ENCODE measurements at places on chromosomes 7 and 10.

GRCh38 chr10:132845780-132846595 lies 60.0 kb upstream of the NKX6-2 start:
- DNase-seq, result no peak

GRCh38 chr10:12941966-12942365 lies 59.5 kb downstream of the CCDC3 start:
- no peak for DNase-seq

DNA sequence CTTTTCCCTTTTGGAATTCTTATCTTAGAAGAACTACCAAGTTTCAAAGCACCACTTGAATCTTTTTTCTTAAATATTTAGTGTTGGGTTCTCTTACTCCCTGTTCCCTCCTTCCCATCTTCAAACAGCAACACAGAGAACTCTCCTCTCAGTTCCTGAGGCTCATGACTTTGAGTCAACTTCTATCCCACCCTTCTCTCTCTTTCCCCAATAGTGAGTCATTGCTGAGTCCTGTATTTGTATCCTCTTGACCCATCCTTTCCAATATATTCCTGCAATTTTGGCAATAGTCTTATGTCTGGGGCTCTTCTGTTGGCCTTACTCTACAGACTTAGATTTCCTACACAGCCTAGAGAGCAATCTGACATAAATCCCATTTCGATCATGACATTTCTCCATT lies 20.8 kb upstream of the JCAD start:
- no peak for DNase-seq

DNA sequence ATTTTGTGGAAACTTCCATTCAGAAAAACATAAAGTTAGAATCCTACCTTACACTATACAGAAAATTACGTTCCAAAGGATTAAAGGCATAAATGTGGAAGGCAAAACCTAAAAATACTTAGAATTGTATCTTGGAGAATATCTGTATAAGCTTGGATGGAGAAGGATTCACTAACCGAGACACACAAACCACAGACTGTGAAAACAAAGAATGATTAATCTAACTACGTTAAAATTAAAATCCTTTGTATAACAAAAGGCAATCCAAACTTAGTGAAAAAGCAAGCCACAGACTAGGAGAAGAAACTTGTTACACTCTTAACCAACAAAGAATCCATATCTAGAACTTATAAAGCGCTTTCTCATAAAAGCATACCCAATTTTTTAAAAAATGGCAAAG lies 678.8 kb downstream of the INHBA start:
- DNase-seq, result no peak

- DNase-seq, result no peak
Measured at GRCh38 chr7:142787783-142788182, 17.0 kb downstream of the PRSS2 start.

DNA sequence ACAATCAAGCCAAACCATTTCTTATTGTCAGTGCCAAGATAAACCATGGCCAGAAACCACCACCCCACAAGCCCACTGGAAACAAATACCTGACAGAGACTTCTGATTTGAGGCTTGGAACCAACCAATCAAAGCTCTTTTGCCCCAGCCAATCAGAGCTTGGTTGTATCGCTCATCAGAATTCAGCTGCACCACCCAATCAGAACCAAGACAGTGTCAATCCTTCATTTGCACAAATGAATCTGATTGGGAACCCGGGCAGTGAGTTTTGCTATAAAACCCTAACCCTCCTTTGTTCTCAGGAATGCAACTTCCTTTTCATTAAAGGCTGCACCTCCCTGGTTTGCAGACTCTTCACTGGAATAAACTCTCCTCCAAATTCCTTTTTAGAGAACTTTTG lies 87.4 kb downstream of the ELAPOR2 start:
- DNase-seq, result no peak

GRCh38 chr10:62386356-62387320 lies 12.5 kb downstream of the ZNF365 start:
- no peak for DNase-seq

- DNase-seq, result no peak
Measured at GRCh38 chr10:99115703-99116102, 119.9 kb downstream of the HPSE2 start.

DNA sequence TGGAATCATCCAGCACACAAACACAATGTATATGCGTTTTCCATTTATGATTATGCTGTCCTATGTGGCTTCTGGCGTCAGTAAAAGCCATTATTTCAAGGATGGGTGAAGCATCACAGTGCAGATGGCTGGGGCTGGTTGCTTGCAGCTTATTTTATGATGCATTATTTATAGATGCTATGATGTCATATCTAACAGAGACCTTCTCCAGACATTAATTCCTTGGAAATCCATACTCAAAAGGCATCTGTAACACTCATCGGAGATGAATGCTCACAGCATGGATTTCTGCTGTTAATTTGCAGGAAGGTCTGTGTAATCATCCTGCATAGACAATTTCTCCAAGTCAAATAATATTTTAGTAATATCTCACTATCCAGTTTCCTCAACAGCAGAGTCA lies 7.2 kb downstream of the RGS10 start:
- DNase-seq, result no peak

- peak; percentile 31 for DNase-seq
Measured at GRCh38 chr7:70093205-70093904, 495.1 kb downstream of the AUTS2 start.

DNA sequence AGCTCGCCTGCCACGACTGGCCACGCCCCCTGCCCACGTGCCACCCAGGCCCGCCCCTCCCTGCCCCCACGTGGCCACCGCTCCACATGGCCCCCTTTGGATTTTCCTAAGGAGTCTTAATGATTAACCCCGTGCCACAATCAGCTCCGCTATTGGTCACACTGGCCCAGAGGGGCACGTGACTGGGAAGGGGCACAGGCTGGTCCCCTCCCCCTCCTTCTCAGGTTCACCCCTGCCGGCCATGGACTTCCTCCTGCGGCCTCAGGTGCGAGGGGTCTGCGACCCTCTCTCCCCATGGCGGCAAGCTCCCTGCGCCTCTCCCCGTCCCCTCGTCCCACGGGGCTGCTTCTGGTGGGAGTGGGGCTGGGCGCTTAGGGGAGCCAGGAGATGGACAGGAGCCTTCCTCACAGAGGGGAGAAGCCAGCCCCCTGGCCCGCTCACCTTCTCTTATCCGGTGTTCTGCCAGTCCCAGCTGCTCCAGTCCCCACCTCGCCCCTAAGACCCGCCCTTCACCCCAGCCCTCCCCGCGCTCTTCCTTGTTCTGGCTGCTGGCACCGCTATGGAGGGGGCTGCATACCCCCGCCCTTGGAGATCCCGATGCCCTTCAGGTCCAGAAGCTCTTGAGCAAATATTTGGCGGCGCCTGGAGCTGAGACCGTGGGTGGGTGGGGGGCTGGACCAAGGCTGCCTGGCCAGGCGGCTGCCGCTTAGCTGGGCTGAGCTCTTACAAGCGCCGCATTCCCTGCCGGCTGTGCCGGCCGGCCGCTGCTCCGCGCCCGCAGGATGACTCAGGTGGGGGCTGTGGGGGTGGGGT lies 3.2 kb downstream of the SLC4A2 start:
- no peak for DNase-seq

DNA sequence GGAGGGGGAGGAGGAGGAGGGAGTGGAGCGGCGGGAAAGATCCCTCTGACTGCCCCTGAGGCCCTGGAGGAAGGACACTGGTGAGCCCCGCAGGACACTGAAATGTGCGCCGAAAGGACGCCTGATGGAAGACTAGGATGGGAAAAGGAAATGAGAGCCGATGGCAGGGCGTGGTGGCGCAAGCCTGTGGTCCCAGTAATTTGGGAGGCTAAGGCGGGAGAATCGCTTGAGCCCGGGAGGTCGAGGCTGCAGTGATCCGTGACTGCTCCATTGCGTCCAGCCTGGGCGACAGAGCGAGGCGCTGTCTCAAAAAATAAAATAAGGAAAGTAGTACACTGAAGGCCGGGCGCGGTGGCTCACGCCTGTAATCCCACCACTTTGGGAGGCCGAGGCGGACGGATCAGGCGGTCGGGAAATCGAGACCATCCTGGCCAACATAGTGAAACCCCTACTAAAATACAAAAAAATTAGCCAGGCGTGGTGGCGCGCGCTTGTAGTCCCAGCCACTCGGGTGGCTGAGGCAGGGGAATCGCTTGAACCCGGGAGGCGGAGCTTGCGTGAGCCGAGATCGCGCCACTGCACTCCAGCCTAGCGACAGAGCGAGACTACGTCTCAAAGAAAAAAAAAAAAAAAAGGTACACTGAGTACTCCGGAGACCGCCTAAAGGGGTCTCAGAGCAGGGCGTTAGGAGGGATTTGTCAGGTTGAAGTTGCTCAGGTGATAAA lies 561 bp upstream of the HNRNPF start:
- no peak for DNase-seq

GRCh38 chr7:2446676-2447075 lies 29.5 kb downstream of the GRIFIN start:
- no peak for DNase-seq

DNA sequence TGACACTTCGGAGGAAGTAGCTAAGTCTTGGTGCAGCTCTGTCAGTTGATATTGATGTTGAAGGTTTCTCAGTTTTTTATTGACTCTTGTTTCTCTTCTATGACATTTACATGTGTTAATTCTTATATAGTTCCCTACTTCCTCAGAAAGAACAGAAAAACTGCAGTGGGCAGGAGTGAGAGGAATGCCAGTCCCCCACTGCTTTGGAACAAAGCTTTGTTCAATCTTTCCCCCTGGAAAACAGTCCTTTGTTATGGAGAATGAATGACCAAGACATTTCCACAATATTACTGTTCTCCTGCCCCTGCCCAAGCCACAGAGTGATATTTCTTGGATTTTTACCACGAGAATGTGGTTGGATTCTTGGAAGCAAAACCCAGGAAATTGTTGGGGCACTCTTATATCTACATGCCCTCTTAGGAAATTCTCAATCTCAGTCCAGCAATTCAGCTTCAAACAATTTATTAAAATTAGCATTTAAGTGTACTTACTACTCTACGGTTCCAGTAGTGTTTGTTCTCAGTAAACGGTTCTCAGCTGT lies 258.0 kb upstream of the KCND2 start:
- no peak for DNase-seq

- no peak for DNase-seq
Measured at GRCh38 chr10:24929056-24929544, 23.3 kb downstream of the PRTFDC1 start.

DNA sequence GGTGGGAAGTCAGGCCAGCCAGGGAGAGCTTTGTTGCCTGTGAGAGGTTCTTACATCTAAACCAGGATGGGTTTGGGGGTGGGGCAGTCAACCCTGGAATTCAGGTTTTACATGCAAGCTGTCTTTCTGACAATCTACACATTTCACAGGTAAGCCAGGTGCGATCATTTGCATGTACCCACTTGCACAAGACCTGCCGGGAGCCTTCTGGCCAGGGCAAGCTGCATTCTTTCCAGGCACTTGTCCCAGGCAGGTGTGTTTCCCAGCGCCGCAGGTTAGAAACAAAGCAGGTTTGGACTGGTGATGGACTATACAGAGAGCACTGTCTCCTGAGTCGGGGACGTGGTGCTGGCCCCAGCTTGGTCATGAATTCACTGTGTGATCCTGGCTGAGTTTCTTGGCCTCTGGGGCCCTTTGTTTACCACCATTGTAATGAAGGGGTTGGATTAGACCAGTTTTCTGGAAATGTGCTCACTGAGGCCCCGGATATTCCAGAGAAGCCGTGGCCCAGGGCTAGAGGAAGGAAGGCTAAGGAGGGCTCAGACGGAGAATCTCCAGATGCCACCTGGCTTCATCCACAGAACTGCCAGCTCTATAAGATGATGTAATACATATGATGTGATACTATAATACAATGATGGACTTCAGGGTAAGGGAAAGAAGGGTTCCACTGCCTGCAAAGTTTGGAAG lies 205.2 kb upstream of the SVIL start:
- DNase-seq, result no peak

- no peak for DNase-seq
Measured at GRCh38 chr7:88151119-88151790, 68.6 kb downstream of the SRI start.

GRCh38 chr10:58590152-58590840 lies 77.6 kb downstream of the BICC1 start:
- DNase-seq, result peak; percentile 2
